Fibroblast of skin of right biceps (primary cell): ENCODE measurements at places on chromosomes 3 and 15.

DNA sequence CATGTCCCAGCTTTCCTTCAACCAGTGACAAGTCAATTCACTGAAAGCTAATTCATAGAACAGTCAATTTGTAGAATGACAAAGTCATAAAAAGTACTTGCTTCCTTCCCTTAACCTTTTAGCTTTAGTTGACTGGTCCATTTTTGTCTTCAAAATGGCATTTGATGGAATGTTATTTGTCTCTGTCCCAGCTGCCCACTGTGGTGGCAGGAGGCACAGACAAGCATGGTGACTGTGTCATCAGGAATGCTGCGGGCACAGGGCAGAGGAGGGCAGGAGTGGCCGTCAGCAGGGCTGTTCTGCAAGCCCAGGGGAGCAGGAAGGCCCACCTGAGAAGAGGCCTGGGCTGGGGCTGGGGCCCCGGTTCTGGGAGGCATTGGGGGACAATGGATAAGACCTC, 10.0 kb downstream of the IQSEC1 start:
- no peak for DNase-seq

DNA sequence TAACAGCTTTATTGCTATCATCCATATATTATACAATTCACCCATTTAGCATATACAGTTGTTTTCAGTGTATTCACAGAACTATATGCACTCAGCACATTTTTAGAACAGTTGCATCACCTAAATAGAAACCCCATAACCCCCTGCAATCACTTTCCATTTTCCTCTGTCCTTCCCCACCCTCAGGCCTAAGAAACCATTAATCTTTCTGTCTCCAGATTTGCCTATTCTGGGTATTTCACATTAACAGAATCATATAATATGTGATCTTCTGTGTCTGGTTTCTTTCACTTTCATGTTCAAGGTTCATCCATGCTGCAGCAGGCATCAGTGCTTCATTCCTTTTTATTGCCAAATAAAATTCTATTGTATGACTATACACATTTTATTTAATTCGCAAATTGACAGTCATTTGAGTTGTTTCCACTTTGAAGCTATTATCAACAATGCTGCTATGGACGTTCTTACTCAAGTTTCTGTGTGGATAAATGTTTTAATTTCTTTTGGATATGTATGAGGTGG, 39.8 kb downstream of the ADAMTS17 start:
- no peak for DNase-seq

GRCh38 chr15:51079226-51079625, 15.5 kb downstream of the TNFAIP8L3 start:
- no peak for DNase-seq

DNA sequence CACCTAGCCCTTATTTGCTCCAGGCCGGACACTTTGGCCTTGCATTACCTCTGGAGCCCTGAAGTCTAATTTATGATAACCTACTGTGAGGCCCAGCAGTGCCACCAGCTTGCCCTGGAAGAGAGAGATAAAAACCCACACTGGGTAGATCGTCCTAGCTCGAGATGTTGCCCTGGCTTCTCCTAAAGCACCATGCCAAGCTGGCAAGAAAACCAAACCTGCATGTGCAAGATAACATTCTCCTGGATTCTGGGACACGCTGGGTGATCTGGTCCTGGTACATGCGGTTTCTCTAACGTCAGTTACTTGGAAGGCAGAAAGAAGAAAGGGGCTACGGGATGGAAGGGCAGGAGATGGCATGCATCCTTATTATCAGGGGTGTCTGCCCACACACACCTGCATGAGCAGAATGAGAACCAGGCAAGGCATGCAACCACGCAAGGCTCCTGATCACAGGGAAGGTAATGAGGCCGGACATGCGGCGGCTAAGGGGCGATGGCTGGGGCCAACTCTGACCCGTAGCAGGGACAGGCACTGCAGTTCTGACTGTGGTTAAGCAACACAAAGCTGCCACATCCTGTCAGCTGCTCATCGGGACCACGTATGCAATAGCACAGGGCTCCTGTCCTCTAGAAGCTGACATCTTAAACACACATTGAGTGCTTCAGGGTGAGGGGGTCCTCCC, 73.0 kb downstream of the OXNAD1 start:
- no peak for DNase-seq

DNA sequence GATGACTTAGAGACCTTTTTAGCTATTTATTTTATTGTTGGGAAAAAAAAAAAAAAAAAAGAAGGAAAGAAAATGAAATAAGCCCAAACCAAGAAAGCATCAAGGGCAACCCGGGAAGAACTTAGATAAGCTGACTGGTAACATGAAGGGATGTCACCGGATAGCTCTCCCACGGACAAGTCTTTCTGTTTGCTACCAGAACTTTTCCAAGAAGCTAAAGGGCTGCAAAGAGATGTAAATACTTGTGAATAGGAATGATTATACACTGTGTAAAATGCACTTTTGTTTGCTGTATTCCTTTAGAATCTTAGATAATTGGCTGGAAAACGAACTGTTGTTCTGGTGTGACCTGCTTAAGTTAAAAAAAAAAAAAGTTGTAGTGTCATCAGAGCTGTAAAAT, 2.8 kb downstream of the FOXB1 start:
- no peak for DNase-seq

- no peak for DNase-seq
These were observed 96.7 kb downstream of the SV2B start for GRCh38 chr15:91196768-91197167.

- no peak for DNase-seq
These were observed 122.3 kb upstream of the PRR20G start for GRCh38 chr3:127410137-127410488.

DNA sequence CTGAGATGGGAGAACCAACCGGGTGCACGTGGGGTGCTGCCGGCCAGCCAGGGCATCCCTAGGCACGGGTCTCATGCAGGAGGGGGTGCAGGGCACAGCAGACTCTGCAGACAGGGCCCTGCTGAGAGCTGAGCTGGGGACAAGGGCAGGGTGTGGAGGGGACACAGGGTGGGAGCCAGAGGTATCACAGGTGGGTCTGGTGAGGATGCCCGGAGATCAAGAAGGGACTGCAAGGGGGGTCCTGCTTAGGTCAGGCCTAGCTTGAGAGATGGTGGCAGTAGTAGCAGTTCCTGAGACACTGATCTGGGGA, 39.5 kb upstream of the PRR23E start:
- DNase-seq, result no peak

GRCh38 chr15:44711743-44712345, 527 bp downstream of the B2M start:
- peak; percentile 51 for DNase-seq

DNA sequence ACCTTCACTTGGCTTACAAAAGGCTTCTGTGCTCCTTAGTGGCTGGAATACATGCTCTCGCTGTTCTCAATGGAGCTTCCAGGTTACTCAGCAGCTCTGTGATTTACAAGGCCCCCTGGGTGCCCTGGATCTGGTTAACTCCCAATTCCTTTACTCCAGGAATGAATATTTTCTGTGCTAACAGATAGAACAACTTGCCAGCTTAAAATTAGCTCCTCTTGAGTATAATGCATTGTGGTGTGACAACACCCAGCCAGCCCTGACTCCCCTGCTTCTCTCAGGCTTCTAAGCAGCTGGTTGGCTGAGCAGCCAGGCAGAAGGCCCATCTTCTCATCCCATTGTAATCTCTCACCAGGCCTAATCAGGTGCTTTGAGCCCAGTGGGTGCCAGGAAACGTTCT, 246.4 kb downstream of the ALCAM start:
- peak; percentile 53 for DNase-seq

GRCh38 chr15:31261266-31262142, 65.1 kb upstream of the KLF13 start:
- no peak for DNase-seq

DNA sequence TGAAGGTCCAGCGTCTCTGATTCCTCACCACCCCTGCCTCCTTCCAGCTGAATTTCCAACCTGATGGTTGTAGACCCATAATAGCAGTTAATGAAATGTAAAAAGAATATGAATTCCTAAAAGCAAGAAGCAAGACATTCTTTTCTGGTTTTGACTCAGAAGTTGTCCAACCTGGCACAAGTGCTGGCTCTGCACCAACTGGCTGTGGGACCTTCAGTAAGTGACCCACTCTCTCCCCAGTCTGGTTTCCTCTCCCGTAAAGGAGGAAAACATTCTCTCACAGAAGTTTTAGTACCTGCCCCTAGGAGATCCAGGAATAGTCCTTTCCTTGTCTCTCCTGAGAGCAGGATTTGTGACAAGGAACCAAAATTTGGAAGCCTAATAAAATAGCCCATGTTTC, 236.9 kb upstream of the TRIM42 start:
- peak; percentile 71 for DNase-seq

DNA sequence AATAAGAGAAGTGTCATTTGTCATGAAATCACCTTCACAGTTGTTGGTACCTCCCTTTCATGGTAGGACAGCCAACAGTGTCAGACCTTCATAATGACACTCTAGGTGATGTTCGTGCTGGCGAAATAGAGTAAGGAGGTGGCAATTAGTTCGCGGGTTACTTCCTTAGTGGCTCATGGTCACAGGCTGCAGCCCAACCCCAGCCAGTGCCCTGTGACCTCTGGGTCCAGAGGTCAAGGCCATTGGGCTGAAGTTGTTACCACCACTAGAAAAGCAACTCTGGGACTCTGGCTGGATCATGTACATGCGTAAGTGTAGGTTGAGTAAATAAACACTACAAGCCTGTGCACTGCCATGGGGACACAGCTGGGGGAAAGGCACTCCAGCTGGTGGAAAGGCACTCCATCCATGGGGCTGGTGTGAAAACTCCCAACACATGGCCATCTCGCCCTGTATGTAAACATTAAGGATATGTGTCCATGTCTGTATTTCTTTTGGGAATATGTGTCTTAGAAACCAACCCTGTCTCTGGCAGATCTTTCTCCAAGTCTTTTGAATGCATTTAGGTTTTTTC, 106.7 kb downstream of the RYK start:
- DNase-seq, result no peak

- DNase-seq, result no peak
These were observed 926 bp upstream of the SKOR1 start for GRCh38 chr15:67824197-67824968.
